Activated CD4-positive, alpha-beta T cell treated with anti-CD3 and anti-CD28 coated beads, Interleukin-2, amount 50 U/mL, for 48 hours (primary cell): ENCODE measurements at places on chromosomes 1 and 21.

DNA sequence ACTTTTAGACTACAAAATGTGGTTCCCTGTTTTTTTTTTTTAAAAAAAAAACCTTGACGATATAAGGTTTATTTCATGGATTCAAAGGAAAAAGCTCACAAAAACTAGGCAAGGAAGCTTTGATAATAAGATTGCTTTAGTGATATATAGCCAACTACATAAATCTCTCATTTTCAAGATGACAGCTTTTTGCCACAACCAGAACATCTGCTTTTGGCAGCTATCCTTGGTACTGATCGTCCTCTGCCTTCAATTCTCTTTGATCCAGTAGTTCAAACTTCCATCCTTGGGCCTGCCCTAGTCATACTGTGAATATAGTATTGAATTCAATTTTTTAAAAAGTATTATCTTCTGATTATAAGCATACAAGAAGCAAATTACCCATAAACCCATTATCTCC lies 72.9 kb upstream of the CD53 start:
- DNase-seq: no peak

- no peak for DNase-seq
Observed at GRCh38 chr1:15014516-15014915, 139.0 kb upstream of the TMEM51 start.

DNA sequence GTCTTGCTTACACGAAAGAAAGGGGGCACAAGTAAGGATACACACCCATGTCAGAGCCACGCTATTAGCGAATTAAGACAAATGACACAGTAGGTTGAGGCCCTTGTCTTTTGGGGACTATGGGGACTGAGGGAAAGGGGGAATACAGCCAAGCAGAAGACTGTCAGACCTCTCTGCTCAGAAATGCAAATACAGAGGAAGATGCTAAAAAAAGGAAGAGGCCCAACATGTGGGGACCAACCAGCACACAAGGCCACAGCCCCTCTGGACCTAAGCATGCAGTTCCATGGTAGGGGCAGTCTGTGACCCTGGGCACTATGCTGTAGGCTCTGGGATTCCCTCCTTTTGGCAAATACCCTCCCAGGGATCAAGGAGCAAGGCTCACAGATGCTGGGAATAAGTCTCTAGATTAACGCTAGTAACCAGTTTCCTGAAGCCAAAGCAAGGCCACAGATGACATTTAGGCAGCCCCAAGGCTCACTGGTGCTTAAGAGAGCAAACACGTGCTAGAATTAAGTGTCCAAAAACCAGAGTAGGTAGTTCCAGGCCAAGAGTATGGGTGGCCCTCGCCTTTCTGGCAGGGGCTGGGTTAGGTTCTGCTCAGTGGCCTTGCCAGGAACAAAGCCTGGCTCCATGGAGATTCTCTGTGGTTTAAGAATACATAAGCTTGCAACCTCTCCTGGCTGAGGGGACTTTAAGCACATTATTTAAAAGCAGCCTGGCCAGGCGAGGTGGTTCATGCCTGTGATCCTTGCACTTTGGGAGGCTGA lies 38.2 kb downstream of the RABIF start:
- DNase-seq: no peak

- DNase-seq: no peak
Observed at GRCh38 chr1:46806196-46807020, 7.6 kb downstream of the CYP4B1 start.

DNA sequence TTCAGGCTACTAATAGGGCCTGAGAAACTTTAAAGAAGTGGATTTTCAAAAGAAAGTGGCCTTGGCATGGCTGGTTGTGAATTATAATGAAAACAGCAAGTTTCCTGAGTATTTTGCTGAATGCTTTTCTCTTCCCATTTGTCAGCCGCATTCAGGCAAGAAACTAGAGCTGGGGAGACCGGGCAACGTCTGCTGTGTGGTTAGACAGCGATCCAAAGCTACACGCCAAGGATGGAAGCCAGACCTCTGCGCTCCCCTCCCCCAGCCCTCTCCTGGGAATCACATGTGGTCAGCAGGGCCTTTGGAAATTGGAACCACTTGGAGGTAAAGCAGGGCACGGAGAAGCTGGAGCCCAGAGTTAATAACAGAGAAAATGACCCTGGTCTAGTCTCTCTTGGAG lies 114.1 kb upstream of the CD34 start:
- DNase-seq: no peak

- DNase-seq: no peak
Observed at GRCh38 chr1:171279678-171280077, 31.4 kb downstream of the FMO1 start.

DNA sequence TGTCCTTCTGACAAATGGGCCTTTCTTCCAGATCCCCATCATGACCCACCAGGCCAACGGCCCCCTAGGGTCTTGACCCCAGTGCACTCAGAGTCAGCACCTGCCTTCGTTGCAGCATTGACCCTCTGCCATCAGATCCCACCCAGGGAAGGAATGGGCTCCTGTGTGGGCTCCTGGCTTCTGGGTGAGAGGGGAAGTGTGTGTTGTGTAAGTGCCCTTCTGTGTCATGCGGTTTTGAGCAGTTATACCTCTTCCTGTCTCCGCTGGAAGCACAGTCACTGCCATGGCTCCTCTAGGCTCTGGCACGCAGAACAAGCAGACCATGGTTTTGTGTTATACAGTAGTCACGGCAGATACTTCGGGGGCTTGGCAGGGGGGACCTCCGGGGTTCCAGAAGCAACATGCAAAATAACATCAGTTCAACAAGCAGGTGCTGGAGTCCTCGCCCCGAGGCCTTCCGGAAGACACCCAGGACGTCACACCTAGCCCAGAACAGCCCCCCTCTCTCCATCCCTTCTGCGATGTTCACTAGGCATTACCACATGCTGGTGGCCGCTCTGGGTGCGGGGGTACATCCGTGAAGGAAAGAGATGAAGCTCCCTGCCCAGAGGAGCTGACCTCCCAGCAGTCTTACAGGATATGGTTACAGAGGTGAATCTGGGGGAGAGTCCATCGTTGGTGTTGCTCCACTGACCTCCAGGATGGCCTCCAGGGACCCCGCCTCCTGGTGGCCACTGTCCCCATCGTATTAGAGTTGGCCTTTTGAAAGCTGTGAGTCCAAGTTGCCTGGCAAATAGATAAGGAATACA lies 17.4 kb upstream of the KCNAB2 start:
- peak; percentile 57 for DNase-seq

- DNase-seq: no peak
Observed at GRCh38 chr1:166693158-166693557, 146.1 kb upstream of the POGK start.

GRCh38 chr1:109412551-109412950 lies 13.7 kb downstream of the PSMA5 start:
- no peak for DNase-seq

GRCh38 chr1:36154765-36155407 lies 1.1 kb upstream of the MAP7D1 start:
- DNase-seq: no peak

DNA sequence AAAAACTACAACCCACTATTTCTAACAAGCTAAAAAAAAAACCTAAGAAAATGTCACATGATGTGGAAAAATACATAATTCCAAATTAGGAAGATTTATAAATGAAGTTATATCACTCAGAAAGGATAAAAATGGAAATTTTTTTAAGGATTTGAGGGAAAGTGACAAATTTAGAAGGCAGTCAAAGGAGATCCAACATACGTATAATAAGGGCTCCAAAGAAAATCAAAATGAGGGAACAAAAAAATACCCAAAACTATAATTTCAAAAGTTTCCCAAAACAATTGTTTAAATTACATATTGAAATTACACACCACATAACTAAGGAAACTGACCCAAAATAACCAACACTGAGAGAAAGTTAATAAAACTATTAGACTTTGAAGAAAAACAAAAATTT lies 381.1 kb upstream of the KAZN start:
- no peak for DNase-seq

DNA sequence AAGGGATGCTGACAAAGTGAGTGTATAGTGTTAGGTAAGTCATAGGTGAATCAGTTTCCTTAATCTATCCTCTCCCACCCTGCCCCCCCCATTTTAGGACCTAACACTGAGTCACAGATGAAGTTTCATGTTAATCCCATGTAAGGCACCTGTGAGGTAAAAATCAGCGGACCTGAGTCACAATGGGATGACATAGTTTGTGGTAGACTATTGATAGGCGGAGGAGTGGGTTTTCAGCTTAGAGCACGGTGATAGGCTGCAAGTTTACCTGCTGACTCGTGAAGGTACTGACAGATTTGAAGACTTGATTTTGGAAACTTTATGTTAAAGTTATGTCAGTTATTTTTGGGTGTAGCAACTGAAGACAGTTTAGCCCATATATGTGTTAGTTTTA lies 1.7 kb downstream of the TOR1AIP1 start:
- peak; percentile 57 for DNase-seq

- no peak for DNase-seq
Observed at GRCh38 chr1:26320896-26321295, 3.1 kb downstream of the CD52 start.

GRCh38 chr1:66384258-66384921 lies 149.6 kb upstream of the SGIP1 start:
- DNase-seq: no peak

DNA sequence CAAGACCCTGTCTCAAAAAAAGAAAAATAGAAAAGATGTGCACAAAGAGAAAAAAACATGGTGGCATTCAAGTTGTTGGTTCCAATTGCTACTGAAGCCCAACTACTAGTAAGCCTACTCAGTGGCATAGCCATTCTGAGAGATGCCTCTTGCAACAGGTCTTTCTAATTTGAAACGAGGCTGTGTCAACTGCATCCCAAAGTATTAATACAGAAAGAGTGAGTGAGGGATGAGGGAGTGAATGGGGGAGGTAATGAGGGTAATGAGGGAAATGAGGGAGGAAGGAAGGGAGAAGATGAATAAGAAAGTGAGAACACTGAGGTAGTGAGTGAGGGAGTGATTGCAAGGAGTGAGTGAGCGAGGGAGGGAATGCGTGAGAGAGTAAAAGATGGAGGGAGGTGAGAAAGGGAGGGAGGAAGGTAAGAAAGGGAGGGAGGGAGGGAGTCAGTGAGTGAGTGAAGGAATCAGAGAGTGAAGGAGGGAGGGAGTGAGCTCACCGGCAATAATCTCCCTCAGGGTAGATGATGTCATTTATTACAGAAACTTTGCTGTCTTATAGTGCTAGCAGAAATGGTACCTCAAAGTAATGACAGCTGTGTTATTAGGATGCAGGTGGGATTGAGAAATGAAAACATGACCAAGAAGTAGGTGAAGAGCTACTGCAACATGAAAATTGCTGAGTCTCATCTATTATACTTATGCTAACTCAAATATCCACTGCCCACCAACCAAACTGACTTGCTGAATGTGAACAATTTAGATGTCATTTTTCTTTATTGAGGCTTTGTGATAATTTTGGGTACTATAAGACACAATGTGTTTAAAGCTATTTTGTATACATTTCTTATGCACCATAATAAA lies 75.6 kb upstream of the ADAM30 start:
- DNase-seq: no peak

- DNase-seq: no peak
Observed at GRCh38 chr1:186896211-186896610, 67.5 kb downstream of the PLA2G4A start.

GRCh38 chr1:170351366-170351946 lies 180.5 kb upstream of the GORAB start:
- DNase-seq: no peak

DNA sequence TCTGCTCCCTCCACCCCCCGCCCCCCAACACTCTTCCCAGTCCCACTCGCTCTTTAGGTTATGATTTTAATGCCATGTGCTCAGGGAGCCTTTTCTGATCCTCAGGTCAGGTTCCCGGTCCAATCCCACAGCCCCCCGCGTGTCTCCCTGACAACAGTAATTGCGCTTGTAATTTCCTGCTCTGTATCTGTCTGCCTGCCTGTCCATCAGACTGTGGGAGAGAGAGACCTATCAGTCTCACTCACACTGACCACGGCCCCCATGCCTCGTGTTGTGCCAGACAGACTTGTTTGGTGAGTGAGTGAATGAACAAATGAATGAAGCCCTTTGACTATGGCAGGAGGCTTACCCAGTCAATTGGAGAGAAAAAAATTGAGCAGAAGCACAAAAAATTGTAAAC lies 50.8 kb upstream of the ECE1 start:
- no peak for DNase-seq

DNA sequence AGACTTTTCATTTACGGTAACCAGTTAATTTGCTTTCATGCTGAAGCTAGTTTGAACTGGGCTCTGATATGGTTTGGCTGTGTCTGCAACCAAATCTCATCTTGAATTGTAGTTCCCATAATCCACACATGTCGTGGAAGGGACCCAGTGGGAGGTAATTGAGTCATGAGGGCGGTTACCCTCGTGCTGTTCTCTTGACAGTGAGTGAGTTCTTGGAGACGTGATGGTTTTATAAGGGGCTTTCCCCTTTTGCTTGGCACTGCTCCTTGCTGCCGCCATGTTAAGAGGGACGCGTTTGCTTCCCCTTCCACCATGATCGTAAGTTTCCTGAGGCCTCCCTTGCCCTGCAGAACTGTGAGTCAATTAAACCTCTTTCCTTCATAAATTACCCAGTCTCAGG lies 10.3 kb upstream of the FHAD1 start:
- no peak for DNase-seq

GRCh38 chr1:228091084-228091483 lies 8.6 kb downstream of the ARF1 start:
- DNase-seq: no peak

GRCh38 chr1:183870351-183871077 lies 65.6 kb downstream of the RGL1 start:
- no peak for DNase-seq

GRCh38 chr1:13730751-13731482 lies 30.9 kb downstream of the PRDM2 start:
- DNase-seq: peak; percentile 81
